Colonic mucosa (tissue), 4 donors: ENCODE measurements at places on chromosomes 16 and 17. TPM values are rescaled to one million over a fixed set of nuclear protein-coding genes. Genes with fewer than 3 reads are reported as not detected.

DNA sequence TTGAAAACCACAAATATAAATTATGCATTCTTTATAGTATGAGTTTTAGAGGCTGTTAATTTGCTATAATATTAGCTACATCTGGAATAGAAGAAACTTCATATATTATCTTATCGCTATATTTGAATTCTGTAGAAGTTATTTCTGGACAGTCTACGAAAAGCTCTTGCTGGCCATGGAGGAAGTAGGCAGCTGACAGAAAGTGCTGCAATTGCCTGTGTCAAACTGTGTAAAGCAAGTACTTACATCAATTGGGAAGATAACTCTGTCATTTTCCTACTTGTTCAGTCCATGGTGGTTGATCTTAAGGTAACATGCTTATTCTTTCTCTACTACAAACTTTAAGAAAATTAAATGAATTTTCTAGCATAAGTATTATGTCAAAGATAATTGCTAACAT, 96.8 kb downstream of the OMG start:
- no peaks in the 10 kb centered on the region for H3K27me3 ChIP-seq
- H3K4me1 ChIP-seq, result no peaks in the 10 kb centered on the region
- no peak overlapping the region for H3K27ac ChIP-seq

DNA sequence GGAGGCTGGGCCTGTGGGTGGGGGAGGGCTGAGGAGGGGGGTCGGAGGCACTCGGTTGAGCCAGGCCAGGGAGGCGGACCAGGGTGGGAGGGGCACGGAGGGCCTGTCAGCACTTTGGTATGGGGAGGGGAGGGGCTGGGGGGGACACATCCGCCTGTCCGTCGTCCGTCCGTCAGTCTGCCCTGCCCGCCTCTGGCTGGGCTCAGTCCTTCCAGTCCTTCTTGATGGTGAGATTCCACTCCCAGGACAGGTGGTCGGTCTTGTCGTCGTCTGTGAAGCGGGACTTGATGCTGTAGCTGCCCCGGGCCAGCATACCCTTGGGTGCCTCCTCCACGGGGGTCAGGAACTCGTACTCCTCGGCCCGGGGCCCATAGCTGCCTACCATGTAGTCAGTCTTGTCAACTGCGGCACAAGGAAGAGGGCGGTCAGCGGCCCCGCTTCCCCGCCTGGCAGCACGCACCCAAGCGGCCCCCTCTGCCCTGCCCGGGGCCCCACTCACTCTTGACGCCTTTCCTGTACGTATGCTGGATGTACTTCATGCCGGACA, 2.4 kb downstream of the ARHGDIA start:
- DNase-seq, result no peak
- H3K27me3 ChIP-seq, result no peaks in the 10 kb centered on the region
- H3K4me3 ChIP-seq, result no peak overlapping the region
- peaks cover 41% of the 10 kb centered on the region for H3K4me1 ChIP-seq

DNA sequence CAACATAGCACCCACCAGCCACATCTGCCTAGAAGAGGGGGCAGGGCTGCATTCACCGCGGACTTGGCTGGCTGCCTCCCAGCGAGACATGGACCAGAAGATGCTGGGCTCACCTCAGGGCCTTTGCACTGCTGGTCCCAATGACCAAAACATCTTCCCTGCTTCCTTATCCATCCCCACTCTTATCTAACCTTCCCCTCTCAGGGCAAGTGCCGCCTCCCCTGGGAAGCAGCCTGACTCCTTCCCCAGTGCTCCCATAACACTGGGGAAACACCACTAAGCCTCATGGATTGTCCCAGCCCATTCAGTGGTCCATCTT, 5.7 kb downstream of the TMC6 start:
- no peaks in the 10 kb centered on the region for H3K27me3 ChIP-seq
- peaks cover 5% of the 10 kb centered on the region for H3K36me3 ChIP-seq
- H3K27ac ChIP-seq, result no peak overlapping the region
- no peak overlapping the region for H3K4me3 ChIP-seq
- no peak for DNase-seq

DNA sequence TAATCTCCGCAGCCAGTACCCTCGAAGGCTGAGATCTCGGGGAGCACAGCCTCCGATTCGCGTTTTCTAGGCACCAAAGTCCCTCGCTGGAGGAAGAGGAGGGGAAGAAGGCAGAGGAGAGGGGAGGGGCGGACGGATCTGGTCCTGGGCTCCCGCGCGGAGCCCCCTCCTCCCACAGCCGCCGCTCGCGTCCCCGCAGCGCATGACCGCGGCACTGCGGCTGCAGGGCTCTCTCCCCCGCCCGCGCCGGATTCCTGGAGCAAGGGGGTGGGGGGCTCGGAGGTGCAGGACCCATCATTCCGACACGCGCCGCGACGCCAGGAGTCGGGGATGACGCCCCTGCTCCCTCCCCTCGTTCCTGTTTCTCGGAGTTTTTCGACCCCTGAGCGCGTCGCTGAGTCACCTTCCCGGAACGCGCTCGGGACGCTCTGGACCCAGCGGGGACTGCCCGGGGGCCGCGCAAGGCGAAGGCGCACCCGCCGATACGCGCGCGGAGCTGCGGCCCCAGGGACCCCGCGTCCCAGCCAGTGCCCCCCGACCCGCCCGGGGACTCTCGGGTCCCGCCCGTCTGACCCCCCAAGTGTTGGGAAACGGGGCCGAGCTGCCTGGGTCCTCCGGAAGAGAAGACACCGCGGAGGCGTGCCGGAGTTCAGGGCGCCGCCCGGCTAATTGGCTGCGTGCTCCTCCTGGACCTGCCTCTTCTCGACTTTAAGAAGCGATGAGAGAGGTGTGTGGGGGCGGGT, 1.4 kb upstream of the SPHK1 start:
- peaks cover 16% of the 10 kb centered on the region for H3K27me3 ChIP-seq
- H3K4me3 ChIP-seq, result peak overlapping the region; percentile 43
- peak; percentile 76 for DNase-seq
- H3K36me3 ChIP-seq, result no peaks in the 10 kb centered on the region

DNA sequence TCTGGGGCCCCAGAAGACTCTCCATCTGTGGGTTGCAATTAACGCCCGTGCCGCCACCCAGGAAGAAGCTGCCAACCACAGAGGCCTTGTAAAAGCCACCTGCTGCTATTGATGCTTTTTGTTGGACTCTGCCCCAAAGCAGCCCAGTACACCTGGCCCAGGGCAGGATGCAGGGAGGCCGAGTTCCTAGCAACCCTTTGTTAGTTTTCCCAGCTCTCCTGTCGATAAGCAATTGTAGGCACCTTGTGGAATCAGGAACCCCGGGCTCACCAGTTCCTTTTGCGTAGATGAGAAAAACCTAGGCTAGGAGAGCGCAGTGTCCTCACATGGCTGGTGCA, 103.3 kb downstream of the ABCC6 start:
- peaks cover 13% of the 10 kb centered on the region for H3K36me3 ChIP-seq
- H3K4me1 ChIP-seq, result peaks cover 6% of the 10 kb centered on the region
- H3K4me3 ChIP-seq, result no peak overlapping the region
- H3K27me3 ChIP-seq, result no peaks in the 10 kb centered on the region
- DNase-seq, result peak; percentile 63

- H3K27me3 ChIP-seq, result no peaks in the 10 kb centered on the region
- H3K36me3 ChIP-seq, result no peaks in the 10 kb centered on the region
- H3K4me3 ChIP-seq, result no peak overlapping the region
- no peak for DNase-seq
- H3K4me1 ChIP-seq, result no peaks in the 10 kb centered on the region
Observed at GRCh38 chr17:10769840-10770239, 34.1 kb downstream of the TMEM238L start.

DNA sequence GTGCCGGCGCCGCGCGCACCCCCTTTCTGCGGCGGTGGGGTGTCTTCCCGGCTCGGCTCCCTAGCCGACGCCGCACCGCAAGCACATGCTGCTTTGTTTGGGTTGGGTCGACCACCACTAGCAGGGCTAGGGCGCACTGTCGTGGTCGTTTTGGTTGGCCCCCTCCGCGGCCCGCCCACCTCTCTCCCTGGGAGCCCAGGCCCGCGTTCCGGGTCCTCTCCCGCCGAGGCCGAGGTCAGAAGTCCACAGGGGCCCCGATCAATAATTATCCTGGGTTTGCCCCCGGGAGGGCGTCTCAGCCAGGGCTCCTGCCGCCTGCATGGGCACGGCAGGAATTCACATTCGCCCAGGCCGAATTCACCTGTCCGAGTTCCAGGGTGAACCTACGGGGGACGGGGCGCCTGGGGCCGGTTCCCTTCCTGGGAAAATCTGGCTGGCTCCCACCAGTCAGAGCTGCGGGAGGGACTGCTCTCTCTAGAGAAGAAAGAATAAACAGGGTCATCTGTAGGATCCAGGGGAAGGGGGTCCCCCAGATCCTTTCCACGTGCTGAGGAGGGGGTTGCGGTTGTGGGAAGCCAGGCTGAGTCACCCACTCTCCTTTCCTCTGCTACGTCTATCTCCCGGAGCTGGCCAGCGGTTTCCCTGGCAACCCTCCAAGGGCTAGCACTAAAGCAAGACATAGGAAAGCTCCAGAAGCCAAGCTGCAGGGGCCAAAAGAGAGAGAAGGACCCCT, 584 bp upstream of the STAT5B start:
- H3K4me3 ChIP-seq, result peak overlapping the region; percentile 65
- peak; percentile 76 for DNase-seq
- H3K27me3 ChIP-seq, result no peaks in the 10 kb centered on the region
- H3K4me1 ChIP-seq, result peaks cover 7% of the 10 kb centered on the region

The APRT gene
- 273 TPM for total RNA-seq

DNA sequence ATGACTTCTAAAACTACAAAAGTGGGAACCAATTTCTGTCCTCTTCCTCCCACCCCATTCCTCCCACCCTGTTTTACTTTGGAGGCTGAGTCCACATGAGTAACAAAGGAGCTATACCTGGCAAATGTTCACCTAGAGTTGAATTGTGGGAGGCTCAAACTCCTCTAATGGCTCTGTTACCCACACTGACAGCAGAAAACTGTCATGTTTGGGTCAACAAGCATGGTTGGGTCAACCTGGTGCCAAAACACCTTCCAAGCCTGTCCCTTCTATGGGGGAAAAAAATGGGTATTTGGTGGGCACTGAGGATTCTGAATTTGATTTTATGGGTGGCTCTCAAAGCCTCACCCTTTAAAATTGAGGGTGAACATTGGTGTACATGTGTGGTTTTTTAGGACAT, 12.0 kb upstream of the HOXB13 start:
- H3K4me3 ChIP-seq, result no peak overlapping the region
- H3K27me3 ChIP-seq, result peaks cover 25% of the 10 kb centered on the region
- H3K4me1 ChIP-seq, result no peaks in the 10 kb centered on the region
- no peaks in the 10 kb centered on the region for H3K36me3 ChIP-seq

- H3K27ac ChIP-seq, result no peak overlapping the region
- no peak overlapping the region for H3K4me3 ChIP-seq
- DNase-seq, result no peak
- no peaks in the 10 kb centered on the region for H3K36me3 ChIP-seq
- no peaks in the 10 kb centered on the region for H3K4me1 ChIP-seq
Observed at GRCh38 chr16:67268136-67268579, 11.2 kb upstream of the PLEKHG4 start.

GRCh38 chr16:4488499-4488967, 12.3 kb downstream of the HMOX2 start:
- no peaks in the 10 kb centered on the region for H3K27me3 ChIP-seq
- H3K4me3 ChIP-seq, result no peak overlapping the region

DNA sequence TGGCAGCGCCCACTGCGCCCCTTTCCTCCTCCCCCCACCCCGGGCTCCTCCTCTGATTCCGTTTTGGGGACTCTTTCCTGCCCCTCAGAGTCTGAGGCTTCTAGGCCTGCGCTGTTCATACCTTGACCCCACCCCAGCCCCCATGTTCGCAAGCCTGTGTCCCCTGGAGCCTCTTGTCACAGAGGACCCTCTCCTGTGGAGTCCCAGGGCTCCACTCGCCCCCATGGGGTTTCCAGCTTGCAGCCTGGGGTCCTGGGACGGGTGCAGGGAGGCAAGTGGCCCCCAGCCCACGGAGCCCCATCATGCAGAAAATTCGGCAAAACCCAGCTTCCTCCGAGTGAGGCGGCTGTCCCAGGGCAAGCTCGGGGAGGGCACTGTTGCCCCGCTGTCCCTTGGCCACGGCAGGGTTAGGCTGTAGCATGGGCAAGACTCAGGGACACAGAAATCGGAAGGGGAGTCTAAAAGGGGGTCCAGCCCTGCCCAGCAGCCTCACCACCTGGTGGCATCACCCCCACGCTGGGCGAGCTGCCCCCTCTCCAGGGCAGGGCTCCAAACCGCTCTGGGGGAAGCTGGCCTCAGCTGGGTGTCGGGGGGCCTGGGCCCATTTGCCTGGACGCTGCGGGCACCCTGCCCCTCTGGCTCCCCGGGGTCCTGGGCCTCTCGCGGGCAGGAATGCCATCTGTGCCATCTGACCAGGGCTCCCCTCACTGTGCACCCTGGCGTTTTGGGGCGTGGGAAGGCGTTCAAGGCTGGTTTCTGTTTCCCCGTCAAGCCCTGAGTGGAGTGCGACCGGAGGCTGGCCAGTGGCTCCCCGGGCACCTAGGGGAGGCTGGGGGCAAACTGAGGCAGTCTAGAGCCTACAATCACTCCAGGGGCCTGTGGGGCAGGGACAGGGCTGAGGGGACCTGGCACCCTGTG, 11.5 kb upstream of the BAHCC1 start:
- peaks cover 6% of the 10 kb centered on the region for H3K4me1 ChIP-seq
- no peaks in the 10 kb centered on the region for H3K27me3 ChIP-seq
- no peak overlapping the region for H3K4me3 ChIP-seq
- no peak for DNase-seq

GRCh38 chr17:19497624-19498023, 36.0 kb upstream of the SLC47A1 start:
- no peaks in the 10 kb centered on the region for H3K36me3 ChIP-seq
- no peak overlapping the region for H3K27ac ChIP-seq
- H3K4me1 ChIP-seq, result no peaks in the 10 kb centered on the region

The C17orf100 gene
- total RNA-seq, result 1.9 TPM

GRCh38 chr16:17302620-17303019, 168.1 kb downstream of the XYLT1 start:
- H3K27me3 ChIP-seq, result no peaks in the 10 kb centered on the region
- peak overlapping the region; percentile 36 for H3K27ac ChIP-seq
- H3K4me3 ChIP-seq, result no peak overlapping the region
- H3K36me3 ChIP-seq, result no peaks in the 10 kb centered on the region

The ZFPM1 gene
- total RNA-seq, result 12.5 TPM

DNA sequence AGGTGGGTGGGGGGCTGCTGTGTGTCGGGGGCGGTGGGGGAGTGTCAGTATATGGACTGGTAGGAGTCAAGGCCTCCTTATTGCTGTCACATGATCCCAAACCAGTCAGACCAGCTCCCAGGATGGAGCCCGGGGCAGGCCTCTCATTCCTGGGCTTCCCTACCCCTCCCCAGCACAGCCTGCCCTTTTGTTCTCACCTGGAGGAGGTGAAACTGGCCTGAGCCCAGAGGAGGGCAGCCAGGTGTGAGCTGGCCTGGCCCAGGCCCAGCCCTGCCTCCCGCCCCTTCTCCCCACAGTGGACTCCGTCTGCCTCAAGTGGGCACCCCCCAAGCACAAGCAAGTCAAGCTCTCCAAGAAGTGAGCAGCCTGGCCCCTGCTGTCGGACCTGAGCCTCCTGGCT, 4.6 kb downstream of the PRSS8 start:
- H3K4me1 ChIP-seq, result peaks cover 35% of the 10 kb centered on the region
- H3K27ac ChIP-seq, result peak overlapping the region; percentile 98
- H3K27me3 ChIP-seq, result no peaks in the 10 kb centered on the region
- H3K4me3 ChIP-seq, result no peak overlapping the region

The SPIRE2 gene
- 80.5 TPM for total RNA-seq

GRCh38 chr17:32281011-32281451, 15.4 kb downstream of the RHBDL3 start:
- H3K27me3 ChIP-seq, result no peaks in the 10 kb centered on the region
- no peak overlapping the region for H3K4me3 ChIP-seq
- DNase-seq, result no peak
- no peaks in the 10 kb centered on the region for H3K4me1 ChIP-seq
- no peak overlapping the region for H3K27ac ChIP-seq
- H3K36me3 ChIP-seq, result no peaks in the 10 kb centered on the region
